Skeletal muscle cell (primary cell): ENCODE measurements at places on chromosomes 13 and 19.

GRCh38 chr13:46731535-46731934 lies 65.4 kb downstream of the ESD start:
- DNase-seq, result no peak

GRCh38 chr13:72255908-72256307 lies 388.9 kb upstream of the DACH1 start:
- peak; percentile 11 for DNase-seq

DNA sequence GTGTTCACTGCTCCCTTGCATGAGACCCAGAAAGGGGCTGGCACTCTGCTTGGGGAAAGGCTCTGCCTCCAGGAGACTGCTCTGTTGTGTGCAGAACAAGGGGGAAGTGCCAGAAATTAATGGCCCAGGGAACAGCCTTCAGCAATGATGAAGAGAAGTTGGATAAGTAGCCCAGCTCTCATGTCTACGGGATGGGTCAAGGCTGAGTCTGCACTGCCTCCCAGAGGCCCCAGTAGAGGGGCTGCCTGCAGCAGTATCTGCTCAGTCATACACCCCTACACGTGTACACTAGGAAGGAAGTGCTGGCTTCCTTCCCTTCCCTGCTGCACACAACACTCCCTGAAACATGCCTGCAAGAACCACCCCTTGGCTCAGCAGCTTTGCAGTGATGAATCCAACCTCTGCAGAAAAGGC lies 54.6 kb upstream of the URI1 start:
- DNase-seq, result no peak

- DNase-seq, result no peak
Measured at GRCh38 chr13:21974741-21975140, 303.9 kb downstream of the FGF9 start.

- DNase-seq, result no peak
Measured at GRCh38 chr13:65985612-65986011, 1244.5 kb downstream of the PCDH9 start.

DNA sequence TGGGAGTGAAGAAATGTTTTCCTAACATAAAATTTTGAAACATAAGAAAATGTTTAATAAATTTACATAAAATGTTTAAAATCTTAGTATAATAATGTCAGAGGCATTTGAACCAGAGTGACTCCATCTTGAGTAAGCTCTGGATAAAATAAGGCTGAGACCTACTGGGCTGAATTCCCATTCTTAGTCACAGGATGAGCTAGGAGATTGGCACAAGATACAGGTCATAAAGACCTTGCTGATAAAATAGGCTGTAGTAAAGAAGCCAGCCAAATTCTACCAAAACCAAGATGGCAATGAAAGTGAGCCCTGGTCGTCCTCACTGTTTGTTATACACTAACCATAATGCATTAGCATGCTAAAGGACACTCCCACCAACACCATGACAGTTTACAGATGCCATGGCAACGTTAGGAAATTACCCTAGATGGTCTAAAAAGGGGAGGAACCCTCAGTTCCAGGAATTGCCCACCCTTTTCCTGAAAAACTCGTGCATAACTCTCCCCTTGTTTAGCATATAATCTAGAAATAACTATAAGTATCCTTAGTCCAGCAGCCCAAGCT lies 1184.0 kb downstream of the UQCRFS1 start:
- no peak for DNase-seq

- no peak for DNase-seq
Measured at GRCh38 chr13:76472916-76473315, 413.3 kb downstream of the KCTD12 start.

DNA sequence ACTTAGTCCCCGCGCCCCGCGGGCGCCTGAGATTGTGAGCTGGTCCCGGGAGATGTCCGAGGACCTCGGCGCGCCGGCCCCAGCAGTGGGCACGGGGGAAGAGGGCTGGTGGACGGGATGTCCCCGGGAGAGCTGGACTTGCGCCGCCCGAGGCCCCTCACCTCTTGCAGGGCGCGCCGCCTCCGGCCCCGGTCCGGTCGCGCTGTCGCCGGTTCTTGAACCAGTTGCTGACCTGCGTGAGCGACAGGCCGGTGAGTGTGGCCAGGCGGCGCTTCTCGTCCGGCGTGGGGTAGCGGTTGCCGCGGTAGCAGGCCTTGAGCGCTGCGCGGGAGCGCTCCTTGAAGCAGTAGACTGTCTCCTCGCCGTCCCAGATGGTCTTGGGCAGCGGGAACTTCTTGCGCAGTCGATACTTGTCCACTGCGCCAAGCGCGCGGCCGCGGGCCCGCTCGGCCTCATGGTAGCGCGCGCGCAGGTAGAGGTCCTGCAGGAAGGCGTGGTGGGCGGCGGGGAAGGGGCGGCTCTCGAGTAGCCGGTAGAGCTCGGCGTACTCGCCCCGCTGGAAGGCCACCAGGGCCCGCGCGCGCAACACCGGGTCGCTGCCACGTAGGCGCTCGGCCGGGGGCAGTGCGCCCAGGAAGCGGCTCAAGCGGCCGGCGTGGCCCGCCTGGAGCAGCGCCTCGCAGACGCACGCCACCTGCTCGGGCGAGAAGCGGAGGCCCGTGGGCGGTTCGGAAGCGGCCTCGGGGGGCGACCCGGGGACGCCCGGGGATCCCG lies 984 bp downstream of the SIX5 start:
- DNase-seq, result no peak

DNA sequence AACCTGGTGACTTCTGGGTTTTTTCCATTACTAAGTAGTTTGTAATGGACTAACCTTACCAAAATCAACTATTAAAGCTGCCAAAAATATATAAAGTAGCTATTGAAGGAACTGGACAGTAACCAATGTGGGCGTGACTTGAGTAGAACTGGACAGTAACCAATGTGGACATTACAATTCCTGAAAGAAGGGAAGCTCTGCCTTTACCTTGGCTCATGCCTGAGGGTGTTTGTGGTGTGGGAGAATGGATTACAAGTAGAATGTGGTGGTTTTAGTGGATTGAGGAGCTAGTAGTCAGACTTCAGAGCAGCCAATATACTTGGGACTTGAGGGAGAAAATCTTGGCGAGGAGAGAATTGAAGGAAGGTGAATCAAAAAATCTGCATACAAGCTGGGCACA lies 17.5 kb downstream of the LRRC63 start:
- DNase-seq, result no peak
